ENCODE measurements at places on chromosomes 7 and 10. TPM values are rescaled to one million over a fixed set of nuclear protein-coding genes. Genes with fewer than 3 reads are reported as not detected.

The HTR5A gene
- total RNA-seq: 0.62 TPM

The CPED1 gene
- 3.9 TPM for total RNA-seq

The MMP21 gene
- not detected for total RNA-seq

The CHAT gene
- 0.62 TPM for total RNA-seq

The IL6 gene
- total RNA-seq: not detected

Measured in occipital lobe (tissue), 3 donors.